CD8-positive, alpha-beta memory T cell (primary cell): ENCODE measurements at places on chromosomes 16 and 17. TPM values are rescaled to one million over a fixed set of nuclear protein-coding genes. Genes with fewer than 3 reads are reported as not detected.
A peak's percentile ranks its signal among the peaks of the same experiment; 100 is the strongest.

MYH13 gene
- total RNA-seq = not detected

DNA sequence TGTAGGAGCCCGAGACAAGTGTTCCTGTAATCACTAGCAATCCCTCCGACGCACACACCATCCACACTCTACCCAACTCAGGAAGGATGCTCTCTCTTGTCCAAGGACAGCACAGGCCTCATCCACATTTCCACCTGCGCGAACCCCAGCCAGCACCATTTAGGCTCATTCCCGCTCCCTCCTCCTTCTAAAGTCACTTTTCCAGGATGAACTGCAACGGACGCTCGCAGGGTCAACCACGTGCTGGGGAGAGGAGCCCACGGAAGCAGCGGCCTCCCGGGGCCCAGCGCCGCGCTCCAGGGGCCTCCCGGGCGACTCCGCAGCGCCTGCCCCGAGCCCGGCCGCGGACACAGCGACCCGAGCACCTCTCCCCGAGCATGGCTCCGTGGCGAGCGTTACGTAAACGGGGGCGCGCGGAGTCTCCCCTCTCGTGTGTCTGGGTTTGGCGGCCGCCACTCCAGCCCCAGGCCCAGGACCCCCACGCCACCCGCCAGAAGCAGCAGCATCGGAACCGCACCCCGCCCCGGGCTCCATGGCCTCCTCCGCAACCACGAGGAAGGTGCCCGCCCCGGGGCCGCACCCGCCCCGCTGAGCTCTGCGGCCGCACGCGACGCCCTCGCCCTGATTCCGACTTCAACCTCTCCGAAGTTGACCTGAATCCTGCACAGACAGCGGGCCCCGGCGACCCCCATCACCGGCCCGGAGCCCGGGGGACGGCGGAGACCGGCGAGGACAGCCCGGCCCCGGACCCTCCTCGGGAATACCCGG, 668 bp downstream of the USP36 start:
- peak; percentile 73 for DNase-seq
- no peaks in the 10 kb centered on the region for H3K27me3 ChIP-seq
- peak overlapping the region; percentile 96 for H3K27ac ChIP-seq
- H3K36me3 ChIP-seq = peaks cover 27% of the 10 kb centered on the region
- H3K4me3 ChIP-seq = peak overlapping the region; percentile 91
- peaks cover 31% of the 10 kb centered on the region for H3K4me1 ChIP-seq

- H3K4me3 ChIP-seq = no peak overlapping the region
- no peak overlapping the region for H3K27ac ChIP-seq
- peak; percentile 31 for DNase-seq
- no peaks in the 10 kb centered on the region for H3K27me3 ChIP-seq
- H3K36me3 ChIP-seq = peaks cover 26% of the 10 kb centered on the region
- H3K4me1 ChIP-seq = peaks cover 2% of the 10 kb centered on the region
These were observed 108.5 kb upstream of the CHMP6 start for GRCh38 chr17:80882926-80883685.

IRF8 gene
- total RNA-seq = 22.0 TPM

- no peak for DNase-seq
- no peak overlapping the region for H3K4me3 ChIP-seq
- no peaks in the 10 kb centered on the region for H3K36me3 ChIP-seq
These were observed 18.7 kb upstream of the ARHGAP17 start for GRCh38 chr16:25033852-25034251.

GRCh38 chr17:82117139-82118090, 19.4 kb upstream of the FASN start:
- DNase-seq = no peak
- H3K27me3 ChIP-seq = no peaks in the 10 kb centered on the region
- no peak overlapping the region for H3K27ac ChIP-seq
- H3K36me3 ChIP-seq = no peaks in the 10 kb centered on the region
- H3K4me3 ChIP-seq = no peak overlapping the region

DNA sequence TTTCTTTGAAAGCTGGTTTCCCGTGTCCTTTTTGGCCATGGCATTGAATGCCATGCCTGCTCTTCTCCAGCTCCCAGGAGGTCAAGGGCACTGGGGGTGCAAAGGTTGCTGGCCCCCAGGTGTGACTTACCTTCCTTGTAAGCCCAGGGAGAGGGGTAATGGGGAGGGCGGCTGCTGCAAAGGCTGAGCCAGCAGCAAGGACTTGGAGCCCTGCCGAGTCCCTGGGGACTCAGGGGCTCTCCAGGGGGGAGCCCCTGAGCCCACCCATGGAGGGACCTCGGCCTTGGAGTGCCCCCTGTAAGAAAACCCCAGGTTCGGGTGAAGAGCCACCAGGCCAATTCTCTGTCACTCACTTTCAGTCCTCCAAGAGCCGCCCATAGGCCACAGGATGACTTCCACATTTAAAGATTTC, 5.9 kb upstream of the CCL22 start:
- no peaks in the 10 kb centered on the region for H3K36me3 ChIP-seq
- peaks cover 8% of the 10 kb centered on the region for H3K27me3 ChIP-seq
- H3K4me1 ChIP-seq = peaks cover 7% of the 10 kb centered on the region
- H3K4me3 ChIP-seq = no peak overlapping the region

GFER gene
- total RNA-seq = 41.7 TPM

GRCh38 chr17:18084256-18084655, 3.5 kb upstream of the DRG2 start:
- no peak for DNase-seq
- H3K27me3 ChIP-seq = no peaks in the 10 kb centered on the region
- peaks cover 16% of the 10 kb centered on the region for H3K4me1 ChIP-seq
- no peak overlapping the region for H3K4me3 ChIP-seq
- no peaks in the 10 kb centered on the region for H3K36me3 ChIP-seq

DNA sequence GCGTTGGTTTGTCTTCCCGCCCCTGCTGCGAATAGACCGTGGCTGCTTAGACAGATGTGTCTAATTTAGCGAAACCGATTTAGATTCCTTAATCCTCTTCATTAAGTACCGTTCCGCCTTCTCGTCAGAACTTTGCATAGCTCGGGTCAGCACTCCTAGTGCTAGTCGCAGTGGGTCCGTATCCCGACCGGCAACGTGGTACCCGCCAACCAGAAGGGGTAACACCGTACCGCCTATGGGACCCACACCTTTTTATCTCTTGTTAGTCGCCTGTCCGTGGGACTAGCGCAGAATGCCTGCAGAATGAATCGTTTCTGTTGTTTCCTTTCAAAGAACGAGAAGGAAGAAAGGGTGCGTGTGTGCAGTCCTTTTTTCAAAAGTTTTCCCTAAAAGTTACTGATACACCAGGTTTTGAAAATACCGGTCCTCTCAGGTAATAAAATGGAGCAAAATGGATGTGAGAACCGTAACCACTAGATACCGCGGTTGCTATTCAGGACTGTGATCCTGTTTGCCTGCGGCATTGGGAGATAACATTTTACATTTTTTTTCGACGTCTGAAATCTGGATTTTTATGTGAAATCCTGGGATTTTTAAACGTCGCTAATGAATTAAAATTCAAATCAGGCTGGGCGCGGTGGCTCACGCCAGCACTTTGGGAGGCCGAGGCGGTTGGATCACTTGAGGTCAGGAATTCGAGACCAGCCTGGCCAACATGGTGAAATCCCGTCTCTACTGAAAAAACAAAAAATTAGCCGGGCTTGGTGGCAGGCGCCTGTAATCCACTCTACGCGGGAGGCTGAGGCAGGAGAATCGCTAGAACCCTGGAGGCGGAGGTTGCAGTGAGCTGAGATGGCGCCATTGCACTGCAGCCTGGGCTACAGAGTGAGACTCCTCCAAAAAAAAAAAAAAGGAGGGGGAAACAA, 998 bp upstream of the SRSF1 start:
- peaks cover 28% of the 10 kb centered on the region for H3K36me3 ChIP-seq
- peaks cover 37% of the 10 kb centered on the region for H3K4me1 ChIP-seq
- H3K4me3 ChIP-seq = peak overlapping the region; percentile 86
- H3K27me3 ChIP-seq = no peaks in the 10 kb centered on the region
- DNase-seq = no peak

CBX4 gene
- total RNA-seq = 9.8 TPM

GRB7 gene
- total RNA-seq = not detected
